ENCODE measurements at places on chromosomes 6 and 20. TPM values are rescaled to one million over a fixed set of nuclear protein-coding genes. Genes with fewer than 3 reads are reported as not detected.

DNA sequence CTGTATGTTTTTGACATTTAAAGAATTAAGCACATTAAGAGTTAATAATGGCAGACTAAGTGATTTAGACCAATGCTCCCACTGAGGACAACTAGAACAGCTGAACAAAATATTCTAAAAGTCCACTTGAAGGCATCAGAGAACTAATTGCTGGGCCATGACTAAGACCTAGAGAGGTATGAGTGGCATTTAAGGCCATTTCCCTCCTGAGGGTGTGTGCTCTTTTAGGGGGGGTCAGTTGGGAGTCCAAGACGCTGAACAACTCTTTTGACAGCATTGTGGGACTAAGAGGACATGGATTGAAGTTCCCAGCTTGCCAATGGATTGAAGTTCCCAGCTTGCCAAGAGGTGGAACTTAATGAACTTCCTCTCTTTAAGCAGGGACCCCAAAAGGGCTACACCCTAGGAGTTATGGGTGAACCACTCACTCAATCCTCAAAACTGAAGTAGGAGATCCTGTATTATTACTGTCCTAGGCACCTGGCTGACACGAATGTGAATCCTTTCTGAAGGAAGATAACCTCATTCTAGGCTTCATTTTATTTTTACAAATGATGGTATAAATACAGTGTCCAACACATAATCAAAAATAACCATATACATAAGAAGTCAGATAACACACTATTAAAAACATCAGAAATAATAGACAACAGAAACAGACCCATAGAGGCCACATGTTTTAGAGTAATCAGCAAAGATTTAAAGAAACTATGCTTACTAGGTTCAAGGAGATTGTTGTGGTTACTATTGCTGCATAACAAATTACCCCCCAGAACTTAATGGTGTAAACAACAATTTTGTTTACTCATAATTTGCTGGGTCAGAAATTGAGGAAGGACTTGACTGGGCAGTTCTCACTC, 175.1 kb downstream of the VEGFA start:
- ATAC-seq = no peak

Gene DOP1A
- 16.3 TPM for total RNA-seq

Gene LY6G5C
- total RNA-seq = 0.72 TPM

Gene FOXC1
- 6.5 TPM for total RNA-seq

DNA sequence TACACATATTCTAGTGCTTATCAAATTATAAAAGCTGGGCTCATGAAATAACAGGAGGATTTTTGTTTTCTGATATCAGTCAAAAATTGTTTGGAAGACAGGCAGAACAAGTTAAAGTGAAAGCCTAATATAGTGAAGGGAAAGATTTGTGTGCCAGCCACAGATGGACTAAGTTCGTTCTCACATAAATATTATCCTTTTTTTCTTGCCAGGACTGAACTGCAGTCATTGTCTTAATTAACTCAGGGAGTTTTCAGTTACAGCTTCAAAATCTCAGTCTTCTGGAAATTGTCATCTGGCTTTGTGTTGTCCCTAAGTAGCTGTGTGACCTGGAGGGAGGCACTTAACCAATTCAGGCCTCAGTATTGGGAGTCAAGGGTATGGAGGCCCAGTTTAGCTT, 40.7 kb downstream of the PLCB4 start:
- ATAC-seq = no peak

Gene SOBP
- total RNA-seq = 0.32 TPM

DNA sequence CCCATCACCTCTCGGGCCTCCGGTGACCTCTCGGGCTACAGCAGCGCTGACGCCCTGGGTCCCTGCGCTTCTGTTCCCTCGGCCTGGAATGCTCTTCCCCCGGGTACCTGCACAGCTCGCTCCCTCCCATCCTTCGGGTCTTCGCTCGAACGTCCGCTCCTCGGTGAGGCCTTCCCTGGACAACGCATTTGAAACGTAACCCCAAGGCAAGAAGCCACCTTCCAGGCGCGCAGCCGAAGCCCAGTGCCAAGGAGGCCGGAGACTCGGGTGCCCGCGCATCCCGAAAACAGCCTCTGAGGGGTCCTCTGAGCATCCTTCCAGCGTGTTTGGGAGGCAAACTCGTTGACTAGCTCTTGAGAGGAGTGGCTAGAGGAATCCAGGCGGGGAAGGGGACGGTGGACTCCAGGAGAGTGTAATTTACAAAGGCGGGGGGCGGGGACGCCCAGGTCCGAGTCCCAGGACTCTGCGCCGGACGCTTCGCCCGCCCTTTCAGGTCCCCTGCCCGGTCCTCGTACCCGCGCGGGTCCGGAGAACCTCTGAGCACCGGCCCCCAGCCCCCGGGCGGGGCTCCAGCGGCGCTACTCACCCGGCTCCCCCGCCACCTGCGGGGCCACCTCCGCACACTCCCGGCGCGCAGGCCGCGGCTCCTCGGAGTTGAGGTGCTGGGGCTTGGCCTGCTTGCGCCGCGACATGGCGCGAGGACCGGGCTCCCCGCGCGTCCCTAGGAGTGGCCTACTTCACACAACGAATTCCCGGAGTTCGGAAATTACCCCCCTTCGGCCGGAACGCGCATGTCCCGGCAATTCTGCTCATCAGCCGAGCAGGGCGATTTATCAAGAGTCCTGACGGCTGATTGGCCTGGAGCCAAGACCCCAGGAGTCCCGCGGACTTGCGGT, 86.8 kb downstream of the ZFP64 start:
- ATAC-seq = peak; percentile 26

Gene CCN2
- total RNA-seq = 1.8 TPM

Gene SLC22A3
- total RNA-seq = 8.0 TPM

- ATAC-seq = no peak
These were observed 200.5 kb upstream of the POU3F2 start for GRCh38 chr6:98633886-98634285.

Gene MOXD1
- 31.4 TPM for total RNA-seq

GRCh38 chr6:36765594-36766398, 68.2 kb downstream of the RAB44 start:
- peak; percentile 87 for ATAC-seq

Gene PMEPA1
- total RNA-seq = 2.7 TPM

DNA sequence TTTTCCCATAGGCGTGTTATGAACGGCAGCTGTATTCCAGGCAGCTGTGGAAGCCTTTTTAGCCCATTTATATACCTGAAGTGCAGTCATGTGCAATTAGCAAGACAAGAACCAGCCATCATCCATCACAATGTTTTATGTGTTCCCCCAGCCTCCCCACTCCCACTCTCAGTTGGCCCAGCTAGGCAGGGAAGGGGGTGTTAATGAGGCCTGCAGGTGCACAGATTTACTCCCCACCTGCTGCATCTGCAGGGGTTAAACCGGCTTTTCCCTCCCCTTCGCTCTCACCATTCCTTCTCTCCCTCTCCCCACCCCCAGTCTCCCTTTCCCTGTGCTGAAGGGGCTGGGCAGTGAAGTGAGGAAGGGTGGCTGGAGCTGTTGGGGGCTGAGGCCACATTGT, 149.8 kb upstream of the AKAP12 start:
- ATAC-seq = no peak

- ATAC-seq = no peak
These were observed 197.4 kb upstream of the KCNQ5 start for GRCh38 chr6:72424476-72424875.

Gene RBBP8NL
- 5.1 TPM for total RNA-seq

DNA sequence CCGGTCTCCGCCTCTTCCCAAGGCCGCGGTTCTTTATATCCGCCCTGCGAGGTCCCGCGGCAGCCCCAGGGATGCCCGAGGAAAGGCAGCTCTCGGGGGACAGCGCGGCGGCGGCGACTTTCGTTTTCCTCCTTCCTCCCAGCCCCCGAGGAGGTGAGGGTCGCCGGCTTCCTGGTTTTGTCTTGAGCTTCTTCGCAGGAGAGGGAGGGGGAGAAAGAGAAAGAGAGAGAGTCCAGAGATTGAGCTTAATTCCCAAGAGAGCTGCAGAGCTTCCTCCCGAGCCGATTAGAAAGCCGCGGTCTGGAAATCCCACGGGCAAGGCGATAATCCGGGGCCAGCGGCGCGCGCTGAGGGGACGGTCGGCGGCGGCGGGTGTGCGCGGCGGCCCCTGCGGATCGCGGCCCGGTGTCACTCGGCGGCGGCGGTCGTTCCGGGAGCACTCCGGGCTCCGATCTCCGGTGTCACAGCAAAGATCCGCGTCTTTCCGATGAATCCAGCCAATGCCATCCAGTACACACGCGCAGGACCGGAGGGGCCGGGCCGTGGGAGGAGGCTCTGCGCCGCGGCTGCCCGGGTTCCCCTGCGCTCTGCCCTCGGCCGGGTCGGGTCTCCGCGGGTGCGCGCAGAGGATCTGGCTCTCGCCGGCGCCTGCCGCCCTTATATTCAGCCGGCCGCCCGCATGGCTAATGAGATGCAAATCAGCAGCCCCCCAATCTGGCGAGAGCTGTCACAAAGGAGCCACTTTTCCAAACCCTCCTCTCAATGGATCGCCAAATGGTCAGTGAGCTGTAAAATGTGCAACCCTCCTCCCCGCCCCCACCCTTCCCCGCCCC, at the start of gene DLL1:
Gene DLL1 (minus strand): TSS at position 783 of the 833 bp plus-strand sequence. CDS start 939 bp downstream, outside the sequence.
- peak; percentile 50 for ATAC-seq

- no peak for ATAC-seq
These were observed 28.4 kb upstream of the KCNK16 start for GRCh38 chr6:39350723-39351505.

Gene JPH2
- total RNA-seq = 1.0 TPM
